ENCODE measurements at places on chromosomes 3 and 15.

- DNase-seq: peak; percentile 23
Observed at GRCh38 chr15:73724212-73724611, 28.9 kb downstream of the INSYN1 start.

DNA sequence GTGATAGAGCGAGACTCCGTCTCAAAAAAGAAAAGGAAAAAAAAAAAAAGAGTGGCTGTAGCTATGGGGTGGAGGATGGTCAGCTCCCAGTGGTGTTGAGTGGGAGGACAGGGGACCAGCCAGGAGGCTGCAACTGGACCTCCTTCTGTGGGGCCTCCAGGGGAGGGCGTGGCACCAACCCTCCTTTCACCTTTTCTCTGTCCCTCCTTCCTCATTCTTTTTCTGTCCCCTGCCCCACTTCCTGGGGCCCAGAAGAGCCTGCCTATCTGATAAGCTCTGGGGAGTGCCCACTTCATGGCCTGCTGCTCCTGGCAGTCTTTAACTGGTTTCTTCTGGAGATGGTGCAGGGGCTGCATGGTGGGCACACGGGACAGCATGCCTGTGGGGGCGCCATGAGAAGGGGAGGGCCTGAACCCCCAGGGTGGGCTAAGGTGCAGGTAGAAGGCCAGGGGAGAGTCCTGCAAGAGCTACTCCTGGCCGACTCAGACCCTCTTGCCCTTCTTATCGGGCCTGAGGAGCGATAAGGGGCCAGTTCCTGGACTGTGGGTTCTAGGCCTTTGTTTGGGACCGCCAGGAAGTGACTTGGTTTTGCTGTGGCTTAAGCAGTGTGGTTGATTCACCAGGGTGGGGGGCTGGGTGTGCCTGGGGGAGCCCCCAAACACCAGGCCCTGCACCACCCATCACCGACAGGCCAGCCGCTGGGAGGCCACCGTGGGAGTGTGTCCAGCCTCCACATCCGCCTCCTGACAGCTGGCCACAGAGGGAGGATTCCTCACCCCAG is 49.4 kb upstream of the FLNB start:
- peak; percentile 42 for DNase-seq

DNA sequence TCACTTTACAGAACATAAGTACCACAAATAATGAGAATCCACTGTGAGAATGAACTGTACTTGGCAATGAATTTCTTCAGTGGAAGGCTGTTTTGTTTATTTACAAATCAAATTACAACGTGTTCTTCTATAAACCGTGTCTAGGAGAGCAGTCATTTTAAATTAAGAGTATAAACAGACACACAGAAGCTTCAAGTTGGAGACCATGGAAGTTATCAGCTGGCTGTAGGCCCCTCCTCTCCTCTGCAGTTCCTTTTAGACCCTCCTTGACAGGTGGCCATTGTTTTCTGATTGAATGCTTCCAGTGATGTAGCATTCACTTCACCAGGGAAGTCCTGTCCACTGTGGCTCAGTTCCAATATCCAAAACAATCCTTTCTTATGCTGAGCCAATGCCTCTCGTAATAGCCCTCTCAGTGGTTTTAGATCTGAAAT is 7.3 kb upstream of the MAPK6 start:
- DNase-seq: no peak

GRCh38 chr15:40286061-40286532 is 3.2 kb upstream of the ANKRD63 start:
- DNase-seq: no peak

- DNase-seq: no peak
Observed at GRCh38 chr3:29099775-29100174, 181.1 kb upstream of the RBMS3 start.

DNA sequence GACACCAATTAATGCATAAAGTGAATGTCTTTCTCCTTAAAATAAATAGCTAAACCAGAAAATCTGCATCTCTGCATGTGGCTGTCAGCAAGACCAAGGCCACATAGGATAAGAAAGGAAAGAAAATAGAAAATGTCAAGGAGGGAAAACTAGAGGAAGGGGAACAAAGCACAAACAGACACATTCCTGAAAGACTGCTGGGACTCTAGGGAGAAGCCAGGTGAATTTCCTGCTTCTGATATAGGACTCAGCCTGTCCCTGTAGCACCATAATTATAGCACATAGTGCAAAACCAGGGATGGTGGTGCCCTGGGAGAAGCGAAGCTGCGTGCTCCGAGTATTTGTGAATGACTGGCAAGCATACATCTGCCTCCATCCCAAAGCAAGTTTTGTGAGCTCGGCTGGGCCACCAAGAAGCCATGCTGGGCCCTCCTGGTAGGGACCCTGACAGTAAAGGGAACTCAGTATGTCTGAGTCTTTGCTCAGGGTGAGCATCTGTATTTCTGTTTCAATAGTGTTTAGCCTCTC is 14.2 kb downstream of the FSTL1 start:
- no peak for DNase-seq

- no peak for DNase-seq
Observed at GRCh38 chr3:64888840-64889392, 201.1 kb upstream of the ADAMTS9 start.

- no peak for DNase-seq
Observed at GRCh38 chr15:71153823-71154524, 38.7 kb downstream of the THSD4 start.

- DNase-seq: peak; percentile 84
Observed at GRCh38 chr3:11810276-11810675, 36.4 kb downstream of the TAMM41 start.

GRCh38 chr15:73335471-73335870 is 33.3 kb downstream of the HCN4 start:
- no peak for DNase-seq

- DNase-seq: peak; percentile 63
Observed at GRCh38 chr3:17204049-17204650, 319.4 kb downstream of the PLCL2 start.

- no peak for DNase-seq
Observed at GRCh38 chr3:58358092-58358491, 25.4 kb downstream of the PXK start.

DNA sequence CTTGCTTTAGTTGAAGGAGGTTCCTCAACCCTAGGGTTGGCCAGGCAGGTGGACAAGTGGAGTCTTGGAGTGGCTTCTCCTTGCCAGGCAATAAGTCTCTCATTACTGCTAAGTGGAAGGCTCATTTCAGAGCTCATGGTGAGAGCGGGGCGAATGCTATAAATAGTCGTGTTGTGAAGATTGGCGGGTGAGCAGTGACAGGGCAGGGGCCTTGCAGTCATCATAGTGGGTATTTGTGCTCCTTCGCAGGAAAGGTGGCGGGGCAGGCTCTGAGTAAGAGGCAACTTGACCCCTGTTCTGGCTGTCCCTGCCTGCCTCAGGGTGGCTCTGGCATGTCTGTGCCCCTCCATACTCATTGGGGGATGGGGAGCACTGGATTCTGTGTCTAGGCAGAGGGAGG is 8.7 kb upstream of the GRM2 start:
- DNase-seq: no peak

DNA sequence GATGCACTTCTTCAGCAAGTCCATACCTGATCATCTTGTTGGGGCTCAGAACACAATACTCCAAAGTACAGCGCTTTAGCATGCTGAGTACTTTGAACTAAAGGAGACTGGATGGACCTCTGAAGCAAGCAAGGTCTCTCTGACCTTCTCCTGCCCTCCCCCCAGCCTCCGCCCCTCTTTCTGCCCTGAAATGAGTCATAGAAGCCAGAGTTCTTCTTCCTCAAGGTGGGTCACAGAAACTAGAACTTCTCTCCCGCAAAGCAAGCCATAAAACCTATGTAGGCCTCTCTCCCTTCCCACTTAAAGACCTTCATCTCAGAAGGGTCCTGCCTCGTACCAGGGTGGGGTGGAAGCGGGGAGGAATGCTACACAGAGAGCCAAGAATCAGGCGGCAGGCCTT is 230.5 kb upstream of the PROK2 start:
- no peak for DNase-seq

GRCh38 chr3:64028754-64029153 is 5.5 kb upstream of the PSMD6 start:
- no peak for DNase-seq

GRCh38 chr15:38040615-38041014 is 106.2 kb downstream of the TMCO5A start:
- peak; percentile 77 for DNase-seq

All from EH (cell line).